GM18507 (cell line): ENCODE measurements at places on chromosomes 1 and 21.

- DNase-seq, result no peak
These were observed 113.4 kb upstream of the SLC25A33 start for GRCh38 chr1:9425859-9426258.

GRCh38 chr1:230170622-230171021 lies 103.6 kb downstream of the GALNT2 start:
- no peak for DNase-seq

DNA sequence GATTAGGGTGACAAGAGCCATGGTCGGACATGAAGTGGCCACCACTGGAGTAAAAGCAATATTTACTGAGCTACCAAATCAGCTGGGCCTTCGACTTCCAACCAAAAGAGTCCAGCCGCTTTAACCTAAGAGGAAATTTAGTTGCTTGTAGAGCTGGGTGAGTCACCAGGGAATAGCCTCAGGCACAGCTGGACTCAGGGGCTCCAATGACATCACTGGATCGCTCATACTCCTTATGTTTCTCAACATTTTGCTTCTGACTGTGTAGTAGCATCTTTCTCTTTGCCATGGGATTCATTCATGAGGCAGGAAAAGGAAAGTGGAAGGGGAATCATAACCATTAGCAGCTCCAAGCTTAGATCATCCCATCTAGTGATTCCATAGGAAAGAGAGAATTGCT lies 664.4 kb downstream of the MATN1 start:
- no peak for DNase-seq

DNA sequence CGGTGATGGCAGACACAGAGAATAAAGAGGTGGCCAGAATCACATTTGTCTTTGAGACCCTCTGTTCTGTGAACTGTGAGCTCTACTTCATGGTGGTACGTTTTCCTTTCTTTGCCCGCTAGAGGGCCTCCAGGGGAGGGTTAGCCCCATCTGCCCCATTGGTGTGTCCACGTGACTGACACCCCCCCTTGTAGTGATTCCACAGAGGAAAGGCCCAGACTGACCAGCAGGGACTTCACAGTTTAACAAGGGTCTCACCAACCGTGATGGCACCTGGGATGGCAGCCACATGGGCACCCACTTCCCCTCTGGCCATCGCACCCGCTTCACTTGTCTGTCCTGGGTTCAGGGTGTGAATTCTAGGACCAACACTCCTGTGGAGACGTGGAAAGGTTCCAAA lies 22.3 kb upstream of the SARS1 start:
- no peak for DNase-seq

- no peak for DNase-seq
These were observed 17.7 kb downstream of the IRF2BP2 start for GRCh38 chr1:234592240-234592639.

GRCh38 chr1:64155278-64155677 lies 48.1 kb upstream of the UBE2U start:
- no peak for DNase-seq

GRCh38 chr21:45932922-45933502 lies 48.6 kb upstream of the COL6A1 start:
- no peak for DNase-seq

DNA sequence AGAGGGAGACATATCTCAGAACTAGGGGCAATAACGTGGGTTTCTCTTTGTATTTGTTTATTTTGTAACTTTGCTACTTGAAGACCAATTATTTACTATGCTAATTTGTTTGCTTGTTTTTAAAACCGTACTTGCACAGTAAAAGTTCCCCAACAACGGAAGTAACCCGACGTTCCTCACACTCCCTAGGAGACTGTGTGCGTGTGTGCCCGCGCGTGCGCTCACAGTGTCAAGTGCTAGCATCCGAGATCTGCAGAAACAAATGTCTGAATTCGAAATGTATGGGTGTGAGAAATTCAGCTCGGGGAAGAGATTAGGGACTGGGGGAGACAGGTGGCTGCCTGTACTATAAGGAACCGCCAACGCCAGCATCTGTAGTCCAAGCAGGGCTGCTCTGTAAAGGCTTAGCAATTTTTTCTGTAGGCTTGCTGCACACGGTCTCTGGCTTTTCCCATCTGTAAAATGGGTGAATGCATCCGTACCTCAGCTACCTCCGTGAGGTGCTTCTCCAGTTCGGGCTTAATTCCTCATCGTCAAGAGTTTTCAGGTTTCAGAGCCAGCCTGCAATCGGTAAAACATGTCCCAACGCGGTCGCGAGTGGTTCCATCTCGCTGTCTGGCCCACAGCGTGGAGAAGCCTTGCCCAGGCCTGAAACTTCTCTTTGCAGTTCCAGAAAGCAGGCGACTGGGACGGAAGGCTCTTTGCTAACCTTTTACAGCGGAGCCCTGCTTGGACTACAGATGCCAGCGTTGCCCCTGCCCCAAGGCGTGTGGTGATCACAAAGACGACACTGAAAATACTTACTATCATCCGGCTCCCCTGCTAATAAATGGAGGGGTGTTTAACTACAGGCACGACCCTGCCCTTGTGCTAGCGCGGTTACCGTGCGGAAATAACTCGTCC lies 1.3 kb upstream of the OLIG2 start:
- no peak for DNase-seq

DNA sequence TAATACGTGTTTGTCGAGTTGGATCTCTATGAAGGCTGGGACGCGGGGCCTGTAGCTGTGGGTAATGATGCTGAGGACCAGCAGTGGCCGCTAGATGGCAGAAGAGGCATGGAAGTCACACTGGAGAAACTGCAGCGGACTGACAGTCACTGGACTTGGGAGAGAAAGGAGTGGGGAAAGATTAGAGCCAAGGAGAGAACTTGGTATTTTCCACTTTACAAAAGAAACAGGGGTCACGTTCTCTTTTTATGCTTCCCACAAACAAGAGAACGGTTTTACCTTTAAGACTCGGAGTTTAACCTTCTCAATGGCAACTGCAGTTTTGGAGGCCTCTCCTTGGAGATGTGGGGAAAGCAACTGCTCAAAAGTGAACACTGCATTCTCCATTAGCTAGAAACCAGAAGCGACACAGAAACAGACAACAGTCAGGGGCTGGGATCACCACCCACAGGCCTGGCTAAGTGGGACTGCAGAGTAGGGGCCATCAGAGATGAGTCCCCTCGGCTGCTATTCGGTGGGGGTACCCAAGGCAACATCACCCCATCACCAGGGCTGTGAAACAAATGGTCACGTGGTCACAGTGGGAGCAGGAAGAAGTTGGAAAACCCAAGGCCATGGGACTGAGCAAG lies 51.1 kb upstream of the EDEM3 start:
- DNase-seq, result peak; percentile 47

DNA sequence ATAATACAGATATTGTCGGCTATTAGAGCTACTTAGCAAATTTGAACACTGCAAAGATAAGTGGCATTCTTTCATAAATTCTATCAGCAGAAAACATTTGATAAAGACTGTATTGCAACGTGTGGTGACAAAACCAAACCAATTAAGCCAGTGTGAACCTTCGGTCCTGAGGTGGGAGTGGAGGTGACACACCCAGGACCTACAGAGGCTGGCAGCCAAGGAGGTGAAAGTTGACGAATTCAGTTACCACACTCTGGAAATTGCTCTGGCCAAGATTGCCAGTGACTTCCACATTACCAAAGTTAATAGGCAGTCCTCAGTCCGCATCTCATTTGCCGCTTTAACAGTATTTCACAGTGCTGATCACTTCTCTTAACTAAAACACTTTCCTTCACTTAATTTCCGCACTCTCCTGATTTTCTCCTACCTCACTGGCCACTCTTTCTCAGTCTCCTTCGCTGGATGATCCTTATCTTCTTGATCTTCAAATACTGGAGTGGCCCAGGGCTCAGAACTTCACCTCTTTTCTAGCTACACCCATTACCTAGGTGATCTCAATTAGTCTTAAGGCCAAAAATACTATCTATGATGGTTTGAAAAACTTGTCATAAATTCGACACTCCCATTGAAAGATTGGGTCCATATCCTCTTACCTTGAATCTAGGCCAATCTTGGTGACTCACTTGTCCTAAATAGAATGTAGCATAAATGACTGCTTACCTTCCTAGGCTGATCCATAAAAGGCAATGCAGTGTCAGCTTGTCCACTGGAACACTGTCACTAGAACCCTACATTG lies 5.1 kb upstream of the CDC42BPA start:
- DNase-seq, result no peak

DNA sequence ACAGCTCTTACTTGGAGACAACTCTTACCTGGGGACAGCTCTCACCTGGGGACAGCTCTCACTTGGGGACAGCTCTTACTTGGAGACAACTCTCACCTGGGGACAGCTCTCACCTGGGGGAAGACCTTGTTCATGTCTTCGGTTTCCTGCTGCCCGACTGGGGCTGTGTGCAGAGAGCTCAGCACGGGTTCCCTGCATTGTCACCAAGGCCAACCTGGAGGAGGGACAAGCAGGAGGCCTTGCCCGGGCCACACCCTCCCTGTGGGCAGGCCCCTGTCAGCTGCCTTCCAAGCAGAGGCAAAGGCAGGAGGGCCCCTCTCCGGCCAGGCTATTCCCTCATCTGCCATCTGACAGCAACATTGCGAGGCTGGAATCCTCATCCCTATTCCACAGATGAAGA lies at the start of gene LDLRAD1:
LDLRAD1 (minus strand) TSS at position 208 of the 400 bp plus-strand sequence; CDS start at position 134, 74 bp downstream.
- DNase-seq, result no peak

DNA sequence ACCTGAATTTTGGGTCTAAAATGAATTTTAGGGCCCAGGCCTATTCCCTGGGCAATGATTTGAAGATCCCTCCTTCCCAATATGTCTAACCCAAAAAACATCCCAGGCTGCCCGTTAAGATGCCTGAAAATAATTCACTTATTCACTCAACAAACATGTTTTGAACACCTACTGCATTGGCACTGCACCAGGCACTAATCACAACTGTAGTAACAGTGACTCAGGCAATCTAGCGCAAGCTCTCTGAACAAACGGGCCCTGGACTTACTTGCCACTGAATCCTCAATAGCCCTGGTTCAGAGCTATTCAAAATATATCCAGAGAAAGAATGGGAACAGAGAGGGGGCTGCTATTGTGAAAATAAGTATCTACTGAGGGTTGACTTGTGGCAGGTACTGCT lies 4.2 kb downstream of the CD244 start:
- DNase-seq, result no peak

GRCh38 chr1:2848006-2848670 lies 46.6 kb upstream of the TTC34 start:
- no peak for DNase-seq

- no peak for DNase-seq
These were observed 1.2 kb downstream of the RGL1 start for GRCh38 chr1:183806125-183806524.

- DNase-seq, result no peak
These were observed 28.9 kb downstream of the VANGL1 start for GRCh38 chr1:115670476-115671175.

DNA sequence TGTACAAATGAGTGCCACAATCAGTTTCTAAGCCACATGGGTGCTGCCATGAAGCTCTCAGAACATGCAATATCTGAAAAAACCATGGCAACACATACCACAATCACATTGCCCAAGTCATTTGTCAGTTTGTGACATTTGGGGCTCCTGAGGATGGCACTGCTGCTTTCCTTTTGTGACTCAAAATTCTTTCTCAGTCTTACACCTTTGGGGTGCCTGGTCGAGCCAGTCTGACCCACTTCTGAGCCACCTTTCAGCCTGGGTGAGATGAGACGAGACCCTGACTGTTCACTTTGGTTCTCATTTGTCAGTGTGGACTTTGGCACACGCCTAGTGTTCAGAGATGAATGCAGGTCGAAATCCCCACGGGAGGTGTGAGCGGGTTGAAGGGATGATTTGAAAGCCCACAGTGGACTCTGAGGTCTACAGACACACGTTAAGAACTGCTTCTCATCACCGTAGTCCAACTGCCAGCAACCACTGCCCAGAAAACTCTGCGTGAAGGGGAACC lies 8.0 kb downstream of the BATF3 start:
- no peak for DNase-seq

GRCh38 chr1:244387415-244387814 lies 64.3 kb downstream of the ADSS2 start:
- no peak for DNase-seq

- DNase-seq, result no peak
These were observed 5.4 kb upstream of the SPTA1 start for GRCh38 chr1:158691907-158692306.

DNA sequence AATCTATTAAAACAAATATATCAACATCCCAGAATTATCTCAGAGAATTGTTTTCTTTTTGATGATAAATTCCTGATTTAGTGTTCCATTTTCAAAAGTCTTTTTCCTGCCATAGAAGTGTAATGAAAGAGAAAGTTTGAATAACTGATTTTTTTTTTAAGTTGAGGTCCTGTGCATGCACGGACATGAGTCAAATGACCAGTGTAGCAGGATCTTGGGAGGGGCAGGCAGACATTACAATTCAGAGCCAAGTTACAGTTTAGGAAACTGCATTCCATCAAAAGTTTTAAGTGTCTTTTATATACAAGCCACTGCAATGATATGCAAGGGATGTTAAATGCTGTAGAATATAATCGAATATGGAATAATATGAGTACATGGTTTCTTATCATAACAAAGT lies 227.5 kb downstream of the HMCN1 start:
- DNase-seq, result no peak

GRCh38 chr21:37970548-37970947 lies 54.3 kb upstream of the KCNJ6 start:
- DNase-seq, result no peak

DNA sequence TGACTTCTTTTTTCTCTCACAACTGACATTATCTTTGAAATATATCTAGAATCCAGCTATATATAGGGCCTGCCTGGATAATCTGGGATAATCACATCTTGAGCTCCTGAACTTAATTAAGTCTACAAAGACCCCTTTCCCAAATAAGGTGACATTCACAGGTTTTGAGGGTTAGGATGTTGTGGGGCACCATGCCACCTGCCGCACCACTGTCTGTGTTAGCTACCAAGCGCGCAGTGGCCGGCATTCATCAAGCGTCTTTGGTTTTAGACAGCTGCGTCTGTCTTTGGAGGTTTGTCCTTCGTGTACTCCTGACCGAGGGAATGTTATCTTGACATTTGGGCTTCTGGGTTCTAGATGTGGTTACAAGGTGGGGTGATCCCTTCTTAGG lies 7.5 kb downstream of the TRAPPC10 start:
- DNase-seq, result no peak

DNA sequence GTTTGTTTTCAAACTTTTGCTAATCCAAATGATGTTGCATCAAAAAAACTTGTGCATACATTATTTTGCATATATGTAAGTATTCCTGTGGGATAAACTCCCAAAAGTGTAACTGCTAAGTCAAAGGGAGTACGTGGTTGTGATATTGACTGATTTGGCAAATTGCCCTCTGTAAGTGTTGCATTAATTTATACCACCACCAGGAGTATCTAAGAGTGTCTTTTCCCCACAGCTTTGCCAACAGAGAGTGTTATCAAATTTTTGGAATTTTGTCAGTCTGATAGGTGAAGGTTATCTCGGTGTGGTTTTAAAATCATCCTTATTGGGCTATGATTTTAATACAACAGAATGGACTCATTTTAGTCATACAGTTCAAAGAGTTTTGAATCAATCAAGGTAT lies 30.1 kb upstream of the PARP1 start:
- no peak for DNase-seq

DNA sequence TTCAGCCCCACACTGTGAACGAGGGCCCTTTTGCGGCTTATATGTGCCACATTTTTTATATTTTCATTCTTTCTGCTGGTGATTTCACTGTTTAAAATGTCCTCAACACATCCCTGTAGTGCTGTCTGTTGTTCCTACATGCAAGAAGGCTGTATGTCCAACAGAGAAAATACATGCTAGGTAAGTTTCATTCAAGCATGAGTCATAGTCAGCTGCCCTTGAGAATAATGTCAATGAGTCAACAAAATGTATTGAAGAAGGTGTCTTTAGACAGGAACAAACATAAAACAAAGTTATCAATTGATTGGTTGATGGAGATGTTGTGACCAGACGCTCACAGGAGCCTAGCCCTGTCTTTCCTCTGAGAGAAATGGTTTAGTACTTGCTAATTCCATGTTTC lies 553.4 kb downstream of the PLPP3 start:
- no peak for DNase-seq

- DNase-seq, result no peak
These were observed 216.1 kb upstream of the EDN2 start for GRCh38 chr1:41700581-41700980.
